Stimulated activated CD8-positive, alpha-beta memory T cell treated with anti-CD3 and anti-CD28 coated beads, Interleukin-15, amount 100 ng/mL, for 48 hours (primary cell): ENCODE measurements at places on chromosomes 7 and 10.

DNA sequence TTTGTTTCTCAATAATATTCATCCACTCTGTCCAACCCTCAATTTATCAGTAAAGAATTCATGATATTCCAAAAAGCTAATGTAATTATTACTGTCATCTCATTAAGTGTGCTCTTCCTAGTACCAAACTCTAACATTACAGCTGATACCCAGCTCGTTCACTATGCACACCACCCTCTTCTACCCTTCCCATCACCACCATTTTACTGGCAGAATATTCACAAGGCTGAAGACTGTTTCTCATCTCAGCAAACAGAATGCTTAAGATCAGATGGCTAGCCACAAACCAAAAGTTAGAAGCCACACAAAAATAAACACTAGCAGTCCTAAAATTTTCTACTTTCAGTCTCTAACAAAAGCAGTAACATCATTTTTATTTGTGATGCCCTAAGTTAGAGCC lies 121.5 kb downstream of the SRPK2 start:
- DNase-seq, result no peak

DNA sequence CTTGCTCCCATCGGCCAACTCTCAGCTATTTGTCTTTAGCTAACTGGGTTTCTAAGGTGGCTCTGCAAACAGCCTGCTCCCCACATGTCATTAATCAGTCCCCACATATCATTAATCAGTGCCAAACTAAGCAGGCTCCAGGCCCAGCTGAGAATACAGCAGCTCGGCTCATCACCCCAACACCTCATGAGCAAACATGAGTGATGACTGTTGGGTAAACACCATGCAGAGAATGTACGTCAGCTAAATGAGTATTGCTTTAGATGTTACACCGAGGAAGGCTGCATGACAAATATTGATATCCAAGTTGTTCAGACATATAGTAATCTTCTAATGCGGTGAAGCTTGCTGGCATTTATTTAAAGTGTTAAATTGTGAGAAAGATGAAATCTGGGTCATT lies 187.5 kb upstream of the AOAH start:
- no peak for DNase-seq

GRCh38 chr10:98664329-98665042 lies 217.8 kb upstream of the HPS1 start:
- no peak for DNase-seq

- DNase-seq, result no peak
Measured at GRCh38 chr10:76697923-76698322, 939.7 kb downstream of the KCNMA1 start.

DNA sequence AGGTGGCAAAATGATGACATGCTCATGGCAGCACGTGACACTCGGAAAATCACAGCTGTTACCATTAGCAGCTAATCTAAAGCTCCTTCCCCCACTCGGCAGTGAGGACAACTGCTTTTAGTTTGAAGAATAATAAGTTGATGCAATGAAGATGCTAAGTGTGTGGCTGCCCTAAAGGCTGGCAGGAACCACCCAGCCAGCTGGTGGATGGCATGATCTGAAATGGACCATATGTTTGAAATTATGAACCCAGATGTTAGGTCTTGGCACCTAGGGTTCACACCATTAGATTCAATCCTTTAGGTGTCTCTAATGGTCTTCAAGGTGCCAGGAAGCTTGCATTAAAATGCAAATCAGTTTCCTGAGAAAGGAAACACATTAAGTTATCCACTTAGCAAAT lies 230.1 kb downstream of the WDR11 start:
- DNase-seq, result no peak

- no peak for DNase-seq
Measured at GRCh38 chr10:14879928-14880193, 1.2 kb downstream of the SUV39H2 start.

DNA sequence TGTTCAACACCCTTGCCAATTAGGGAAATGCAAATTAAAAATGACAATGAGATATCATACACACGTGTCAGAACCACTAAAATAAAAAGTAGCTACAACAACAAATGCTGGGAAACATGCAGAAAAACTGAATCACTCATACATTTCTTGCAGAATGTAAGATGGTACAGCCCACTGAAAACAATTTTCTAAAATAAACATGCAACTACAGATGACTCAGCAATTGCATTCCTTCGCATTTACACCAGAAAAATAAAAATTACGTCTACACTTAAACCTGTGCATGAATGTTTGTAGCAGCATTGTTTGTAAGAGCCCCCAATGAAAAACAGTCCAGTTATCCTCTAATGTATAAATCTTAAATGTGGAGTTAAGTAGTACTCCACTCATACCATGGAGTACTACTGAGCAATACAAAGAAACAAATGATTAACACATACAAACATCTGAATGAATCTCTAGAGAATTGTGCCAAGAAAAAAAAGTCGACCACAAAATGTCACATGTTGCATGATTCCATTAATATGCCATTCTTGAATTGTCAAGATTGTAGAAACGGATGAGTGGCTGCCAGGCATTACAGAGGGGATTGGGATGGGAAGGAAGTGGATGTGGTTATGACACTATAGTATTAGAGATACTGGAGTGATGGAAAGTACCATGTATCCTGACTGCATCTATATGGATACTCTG lies 134.6 kb upstream of the NPSR1 start:
- DNase-seq, result no peak

GRCh38 chr10:122191936-122192541 lies 79.1 kb upstream of the BTBD16 start:
- no peak for DNase-seq

DNA sequence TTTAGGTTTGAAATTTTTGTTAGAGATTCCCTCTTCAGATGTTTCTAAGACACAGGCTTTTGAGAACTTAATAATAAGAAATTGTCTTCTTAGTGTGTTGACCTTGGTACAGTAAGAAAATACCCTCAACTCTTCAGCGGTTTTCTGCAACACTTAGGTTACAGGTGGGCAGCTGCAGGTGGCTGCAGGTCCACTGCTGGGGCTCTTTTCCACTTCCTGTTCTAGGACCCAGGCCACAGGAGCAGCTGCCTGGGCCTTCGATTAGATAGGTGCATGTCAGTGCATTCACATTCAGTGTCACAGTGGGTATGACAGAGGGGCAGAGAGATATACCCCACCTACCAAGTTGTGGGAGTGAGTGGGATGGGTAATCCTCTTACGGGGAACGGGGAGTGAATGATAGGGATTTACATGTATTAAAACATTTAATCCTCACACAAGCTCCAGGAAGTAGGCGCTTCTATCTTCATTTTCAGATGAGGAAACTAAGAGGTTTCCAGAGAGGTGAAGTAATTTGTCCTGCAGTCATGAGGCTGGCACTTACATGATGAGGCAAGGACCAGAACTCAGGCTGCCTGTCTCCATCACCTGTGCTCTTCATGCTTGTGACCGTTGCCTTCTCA lies 20.2 kb upstream of the SUV39H2 start:
- DNase-seq, result no peak

GRCh38 chr7:137135654-137136350 lies 207.7 kb downstream of the PTN start:
- no peak for DNase-seq

- DNase-seq, result no peak
Measured at GRCh38 chr10:27801171-27801785, 55.7 kb upstream of the MKX start.
